T-helper 1 cell (primary cell): ENCODE measurements at places on chromosomes 12 and 14.

GRCh38 chr12:101713930-101714329 lies 16.5 kb downstream of the CHPT1 start:
- no peak for DNase-seq

DNA sequence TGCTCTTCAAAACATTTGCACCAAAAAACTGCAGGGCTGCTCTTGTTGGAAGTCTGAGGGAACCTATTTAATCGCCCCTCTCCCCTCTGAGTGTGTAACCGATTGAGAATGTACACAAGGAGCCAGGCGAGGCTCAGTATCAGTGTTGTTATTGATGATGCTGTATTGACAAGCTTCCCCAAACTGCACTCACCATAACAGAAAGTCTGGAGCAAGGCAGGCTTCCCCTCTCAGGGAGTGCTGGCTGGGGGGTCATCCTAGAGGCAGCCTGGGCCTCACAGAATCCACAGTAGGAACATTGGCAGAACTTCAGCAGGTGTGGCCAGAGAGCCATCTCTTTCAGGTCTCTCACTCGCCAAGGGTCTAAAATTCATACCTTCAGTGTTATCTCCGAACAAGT lies 58.1 kb upstream of the TUNAR start:
- DNase-seq = no peak

GRCh38 chr14:69287098-69288010 lies 27.4 kb downstream of the GALNT16 start:
- DNase-seq = no peak

GRCh38 chr12:85283560-85283959 lies 3.5 kb downstream of the ALX1 start:
- DNase-seq = no peak

DNA sequence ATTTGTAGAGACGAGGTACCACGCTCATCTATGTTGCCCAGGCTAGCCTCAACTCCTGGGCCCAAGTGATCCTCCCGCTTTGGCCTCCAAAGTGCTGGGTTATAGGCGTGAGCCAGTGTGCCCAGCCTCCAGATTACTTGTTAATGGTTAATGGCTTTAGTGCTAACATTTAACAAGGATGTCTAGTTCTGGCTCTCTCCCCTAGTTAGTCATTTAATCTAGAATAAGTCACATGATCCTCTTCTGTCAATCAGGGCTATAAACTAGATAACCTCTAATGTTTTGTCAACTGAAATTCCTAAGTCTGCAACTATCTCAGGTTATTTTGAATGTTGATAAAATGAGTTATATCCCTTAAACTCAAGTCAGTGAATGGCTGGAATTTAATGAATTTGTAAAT lies 15.7 kb downstream of the ACTR6 start:
- DNase-seq = no peak

- no peak for DNase-seq
Measured at GRCh38 chr14:23183158-23183470, 346 bp downstream of the SLC7A8 start.

DNA sequence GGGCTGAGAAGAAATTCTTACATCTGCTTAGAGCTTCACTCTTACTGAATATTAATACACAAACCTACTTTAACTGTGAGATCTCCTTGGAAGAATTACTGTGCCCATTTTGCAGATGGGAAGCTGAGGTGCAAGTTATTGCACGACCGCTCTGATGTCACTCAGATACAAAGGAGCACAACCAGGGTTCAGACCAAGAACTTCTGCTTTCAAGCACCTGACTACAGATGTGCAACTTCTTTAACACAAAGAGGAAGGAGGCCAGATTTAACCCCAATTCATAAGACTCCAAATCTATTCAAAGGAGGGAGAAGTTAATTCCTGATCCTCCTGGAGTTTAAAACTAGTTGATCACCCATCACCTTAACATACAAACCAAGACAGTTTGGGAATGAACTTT lies 232.6 kb downstream of the VRK1 start:
- DNase-seq = no peak
